K562 (cell line): ENCODE measurements at places on chromosomes 6 and 20.

DNA sequence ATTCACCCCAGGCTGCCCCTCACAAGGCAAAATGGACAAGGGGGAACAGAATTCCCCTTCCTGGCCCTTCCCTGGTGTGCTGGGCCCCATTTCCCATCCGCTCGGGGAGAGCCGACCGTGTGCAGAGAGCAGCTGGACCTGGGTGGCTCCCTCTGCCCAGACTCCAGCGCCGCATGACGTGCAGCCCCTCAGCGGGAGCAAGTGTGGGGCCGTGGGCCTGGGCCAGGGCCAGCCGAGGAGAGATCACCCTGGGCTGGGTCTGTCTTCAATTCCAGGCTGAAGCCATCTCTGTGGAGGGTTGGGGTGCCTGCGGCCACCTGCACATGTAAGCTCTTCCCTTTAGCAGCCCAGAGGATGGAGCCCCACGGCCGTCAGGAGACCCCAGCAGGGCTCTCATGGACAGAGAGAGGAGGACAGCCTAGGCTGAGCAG is 241.8 kb downstream of the TTLL2 start:
- no peak overlapping the region for H3K4me3 ChIP-seq
- DNase-seq: no peak
- H3K36me3 ChIP-seq: no peaks in the 10 kb centered on the region
- H3K27ac ChIP-seq: no peak overlapping the region

DNA sequence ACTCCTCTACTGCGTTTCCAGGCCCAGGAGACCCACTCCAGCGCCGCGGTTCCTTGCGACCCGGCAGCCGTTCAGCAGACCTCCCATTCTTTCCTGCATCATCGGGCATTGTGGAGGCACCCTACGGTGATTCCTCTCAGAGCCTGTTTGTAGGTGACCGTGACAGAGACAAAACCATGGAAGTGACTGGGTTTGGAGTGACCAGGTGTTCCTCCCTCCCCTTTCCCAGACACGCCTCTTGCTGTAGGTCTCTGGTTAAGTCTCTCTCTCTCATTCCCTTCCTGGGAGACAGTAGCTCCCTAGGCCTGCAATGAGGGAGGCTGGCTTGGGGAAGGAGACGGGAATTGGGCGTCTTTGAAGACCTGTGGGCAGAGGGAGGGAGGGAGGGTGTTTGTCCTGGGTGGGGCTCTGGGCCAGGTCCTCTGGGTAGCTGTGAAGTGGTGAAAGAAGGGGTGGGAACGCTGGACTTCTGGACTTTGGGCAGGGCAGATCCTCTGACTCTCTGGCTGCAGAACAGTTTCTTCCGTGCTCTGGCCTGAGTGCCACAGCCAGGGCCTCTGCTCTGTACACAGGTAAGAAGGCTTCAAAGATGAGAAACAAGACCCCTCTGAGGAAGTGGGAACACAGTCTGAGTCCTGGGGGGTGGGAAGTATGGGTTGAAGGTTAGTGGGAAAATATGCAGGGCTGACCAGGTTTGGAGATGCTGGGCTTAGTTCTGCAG is 763 bp downstream of the KLC4 start:
- peaks cover 15% of the 10 kb centered on the region for H3K4me1 ChIP-seq
- peak; percentile 63 for DNase-seq
- H3K27me3 ChIP-seq: no peaks in the 10 kb centered on the region

DNA sequence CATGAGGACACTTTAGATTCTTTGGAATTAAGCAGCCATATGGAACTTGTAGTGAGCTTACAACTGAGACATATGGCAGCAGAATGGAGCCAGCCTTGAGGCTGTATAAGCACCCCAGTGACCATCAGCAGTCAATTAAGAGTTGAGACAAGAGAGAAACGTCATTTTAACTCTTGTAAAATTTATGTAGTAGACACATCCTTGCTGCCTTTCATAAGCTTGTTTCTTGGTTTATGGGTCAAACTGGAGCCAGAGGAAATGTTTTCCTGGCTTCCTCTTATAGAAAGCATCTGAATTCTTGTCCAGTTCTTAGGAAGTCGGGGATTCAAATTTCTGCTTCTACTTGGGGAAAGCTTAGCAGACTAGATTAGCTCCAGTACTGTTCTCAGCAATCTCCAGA is 745.1 kb upstream of the MARCKS start:
- H3K4me3 ChIP-seq: no peak overlapping the region
- no peak overlapping the region for H3K27ac ChIP-seq
- H3K4me1 ChIP-seq: no peaks in the 10 kb centered on the region
- DNase-seq: no peak
- H3K27me3 ChIP-seq: no peaks in the 10 kb centered on the region

DNA sequence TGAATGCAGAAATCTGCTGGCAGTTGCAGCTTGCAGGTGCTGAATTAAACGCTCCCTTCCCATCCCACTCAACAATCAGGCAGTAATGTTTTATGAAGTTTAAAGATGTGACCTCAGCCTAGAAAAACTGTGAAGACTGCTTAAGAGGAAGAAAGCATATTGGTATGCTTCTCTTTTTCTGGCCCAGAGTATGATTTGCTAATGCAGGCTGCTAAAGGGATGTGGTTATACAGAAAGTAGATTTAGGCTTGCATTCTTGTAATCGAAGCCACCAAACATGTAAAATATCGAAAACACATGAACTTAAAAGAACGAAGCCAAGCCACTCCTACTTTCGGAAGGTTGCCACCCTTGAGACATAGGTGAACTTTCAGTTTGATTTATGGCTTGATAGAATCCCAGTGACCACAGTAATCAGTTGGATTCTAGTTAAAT is 40.7 kb downstream of the MAP3K5 start:
- no peak overlapping the region for H3K27ac ChIP-seq
- H3K36me3 ChIP-seq: no peaks in the 10 kb centered on the region; the same call in 2 of the 3 replicates
- no peaks in the 10 kb centered on the region for H3K27me3 ChIP-seq
- no peak for DNase-seq
- H3K4me1 ChIP-seq: peaks cover 46% of the 10 kb centered on the region

GRCh38 chr20:997016-997415 is 5.1 kb downstream of the RSPO4 start:
- no peak for DNase-seq
- H3K27ac ChIP-seq: no peak overlapping the region
- no peaks in the 10 kb centered on the region for H3K4me1 ChIP-seq
- peaks cover 55% of the 10 kb centered on the region for H3K27me3 ChIP-seq

GRCh38 chr20:19176470-19177052 is 35.9 kb upstream of the SLC24A3 start:
- DNase-seq: no peak
- H3K27me3 ChIP-seq: no peaks in the 10 kb centered on the region
- no peaks in the 10 kb centered on the region for H3K4me1 ChIP-seq
- H3K36me3 ChIP-seq: no peaks in the 10 kb centered on the region

DNA sequence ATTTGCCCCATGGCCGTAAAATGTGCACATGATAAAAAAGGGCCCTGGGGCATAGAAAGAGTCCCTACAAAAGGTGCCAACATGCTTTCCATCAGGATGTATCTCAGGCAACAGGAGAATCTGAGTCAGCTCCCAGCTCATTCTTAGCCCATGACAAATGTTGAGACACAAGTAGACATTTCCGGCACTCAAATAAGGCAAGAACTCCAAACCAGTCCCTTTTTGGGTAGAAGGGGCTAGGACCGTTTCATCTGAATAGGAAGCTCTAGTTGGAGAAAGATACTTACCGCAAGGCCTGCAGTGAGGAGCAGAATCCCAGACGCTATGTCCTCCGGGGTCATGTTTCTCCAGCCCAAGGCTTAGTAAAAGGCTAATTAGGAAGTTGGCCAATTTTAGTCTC is 261.0 kb upstream of the RIN2 start:
- no peaks in the 10 kb centered on the region for H3K36me3 ChIP-seq
- H3K27me3 ChIP-seq: no peaks in the 10 kb centered on the region
- no peaks in the 10 kb centered on the region; the same call in 1 of the 2 replicates for H3K4me1 ChIP-seq
- no peak overlapping the region for H3K27ac ChIP-seq
- DNase-seq: no peak
- no peak overlapping the region for H3K4me3 ChIP-seq

DNA sequence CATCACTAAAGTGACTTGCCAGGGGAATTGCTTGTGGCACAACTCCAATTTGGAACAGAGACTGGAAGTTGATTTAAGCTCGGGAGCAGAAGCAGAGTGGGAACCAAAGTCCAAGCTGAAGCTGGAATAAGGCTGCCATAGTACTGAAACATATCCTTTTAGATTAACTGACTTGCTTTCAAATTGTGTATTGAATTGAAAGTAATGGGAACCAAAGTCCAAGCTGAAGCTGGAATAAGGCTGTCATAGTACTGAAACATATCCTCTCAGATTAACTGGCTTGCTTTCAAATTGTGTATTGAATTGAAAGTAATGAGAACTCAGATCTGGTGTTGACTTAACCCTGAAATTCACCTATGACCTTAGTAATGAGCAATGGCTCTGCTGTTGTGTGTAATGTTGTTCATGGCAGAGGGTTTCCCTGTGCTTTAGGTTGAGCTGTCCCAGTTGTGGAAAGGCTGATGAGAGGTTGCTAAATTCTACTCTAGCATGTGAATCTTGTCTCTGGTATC is 40.2 kb downstream of the CENPW start:
- no peaks in the 10 kb centered on the region for H3K36me3 ChIP-seq
- H3K4me3 ChIP-seq: no peak overlapping the region
- H3K27me3 ChIP-seq: no peaks in the 10 kb centered on the region
- DNase-seq: no peak
- no peaks in the 10 kb centered on the region for H3K4me1 ChIP-seq
- no peak overlapping the region for H3K27ac ChIP-seq

GRCh38 chr20:61662968-61663331 is 402.7 kb downstream of the TAF4 start:
- H3K4me1 ChIP-seq: no peaks in the 10 kb centered on the region
- H3K36me3 ChIP-seq: no peaks in the 10 kb centered on the region
- peaks cover 15% of the 10 kb centered on the region; the same call in 1 of the 3 replicates for H3K27me3 ChIP-seq

- peak; percentile 69 for DNase-seq
- peaks cover 10% of the 10 kb centered on the region; the same call in 2 of the 3 replicates for H3K36me3 ChIP-seq
- no peak overlapping the region for H3K4me3 ChIP-seq
- H3K4me1 ChIP-seq: no peaks in the 10 kb centered on the region
- H3K27ac ChIP-seq: peak overlapping the region; percentile 9; the same call in 2 of the 3 replicates
- no peaks in the 10 kb centered on the region for H3K27me3 ChIP-seq
Measured at GRCh38 chr6:135299256-135299655, 118.1 kb downstream of the MYB start.

- no peak overlapping the region for H3K4me3 ChIP-seq
- no peaks in the 10 kb centered on the region for H3K4me1 ChIP-seq
- no peak for DNase-seq
Measured at GRCh38 chr20:35721621-35722020, 20.4 kb downstream of the RBM39 start.

DNA sequence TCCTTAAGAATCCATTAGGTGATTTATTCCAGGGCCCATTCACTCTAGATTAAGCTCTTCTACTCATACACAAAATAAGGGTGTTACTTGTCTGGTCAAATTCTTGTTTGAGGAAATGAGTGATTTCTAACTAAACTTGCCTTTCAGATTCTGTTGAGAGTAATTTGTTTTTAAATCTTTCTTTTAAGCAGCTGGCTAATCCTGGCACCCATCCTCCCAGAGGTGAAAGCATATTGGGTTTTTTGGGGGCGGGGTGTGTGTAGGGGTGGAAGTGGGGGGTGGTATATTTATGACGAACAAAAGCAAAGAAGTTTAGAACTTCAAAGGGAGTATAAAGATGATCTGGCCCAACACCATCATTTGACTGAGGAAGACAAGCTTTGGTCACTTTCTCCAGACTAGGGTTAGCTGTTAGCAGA is 94.7 kb downstream of the RTN4IP1 start:
- H3K4me3 ChIP-seq: no peak overlapping the region
- no peak overlapping the region for H3K27ac ChIP-seq
- no peaks in the 10 kb centered on the region for H3K4me1 ChIP-seq
- no peak for DNase-seq

GRCh38 chr6:129835691-129836090 is 25.4 kb downstream of the TMEM244 start:
- no peaks in the 10 kb centered on the region; the same call in 1 of the 2 replicates for H3K4me1 ChIP-seq
- no peak overlapping the region for H3K4me3 ChIP-seq
- H3K27me3 ChIP-seq: no peaks in the 10 kb centered on the region
- DNase-seq: no peak

GRCh38 chr20:45489083-45489531 is 19.6 kb downstream of the WFDC2 start:
- no peak for DNase-seq
- no peaks in the 10 kb centered on the region for H3K36me3 ChIP-seq

- H3K4me1 ChIP-seq: no peaks in the 10 kb centered on the region
- no peak overlapping the region for H3K4me3 ChIP-seq
- no peaks in the 10 kb centered on the region for H3K27me3 ChIP-seq
- no peak overlapping the region for H3K27ac ChIP-seq
- DNase-seq: no peak
Measured at GRCh38 chr6:14516956-14517355, 399.4 kb downstream of the CD83 start.

GRCh38 chr6:107665382-107665781 is 158.7 kb downstream of the SCML4 start:
- no peak overlapping the region for H3K4me3 ChIP-seq
- H3K36me3 ChIP-seq: no peaks in the 10 kb centered on the region
- peaks cover 60% of the 10 kb centered on the region for H3K27me3 ChIP-seq

DNA sequence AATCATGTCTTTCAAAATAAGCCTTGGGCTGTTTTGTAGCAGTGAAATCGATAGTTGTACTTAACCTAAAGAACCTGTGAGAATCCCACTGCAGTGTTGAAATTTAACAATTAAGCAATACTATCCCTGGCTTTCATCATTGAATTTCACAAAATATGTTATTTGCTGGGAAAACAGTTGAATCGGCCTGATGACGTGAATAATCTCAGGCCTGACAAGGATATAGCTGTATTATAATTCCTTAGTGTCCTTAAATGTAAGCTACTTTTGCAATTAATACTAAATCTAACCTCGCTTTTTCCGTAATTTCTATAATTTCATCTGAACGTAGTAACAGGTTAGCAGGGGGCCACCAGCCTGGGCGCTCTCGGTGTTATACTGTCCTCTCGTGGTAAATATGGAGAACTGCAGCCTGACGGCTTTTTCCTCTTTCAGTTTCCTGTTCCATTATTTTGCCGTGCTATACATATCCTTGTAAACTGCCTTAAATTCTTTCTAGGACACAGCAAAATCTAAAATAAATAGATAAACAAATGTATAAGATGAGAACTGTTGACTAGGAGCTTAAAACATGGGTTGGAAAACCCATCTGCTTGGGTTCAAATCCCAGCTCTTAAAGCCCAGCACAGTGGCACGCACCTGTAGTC is 24.0 kb downstream of the MTFR2 start:
- no peaks in the 10 kb centered on the region for H3K27me3 ChIP-seq
- H3K4me3 ChIP-seq: no peak overlapping the region
- no peak overlapping the region for H3K27ac ChIP-seq
- peaks cover 11% of the 10 kb centered on the region; the same call in 2 of the 3 replicates for H3K36me3 ChIP-seq
- DNase-seq: peak; percentile 75
- peaks cover 20% of the 10 kb centered on the region; the same call in 2 of the 3 replicates for H3K4me1 ChIP-seq

- H3K4me3 ChIP-seq: no peak overlapping the region
- H3K36me3 ChIP-seq: no peaks in the 10 kb centered on the region
- no peak for DNase-seq
- H3K27ac ChIP-seq: no peak overlapping the region
- H3K4me1 ChIP-seq: no peaks in the 10 kb centered on the region
- H3K27me3 ChIP-seq: peaks cover 11% of the 10 kb centered on the region
Measured at GRCh38 chr20:51926670-51927305, 124.5 kb upstream of the SALL4 start.

GRCh38 chr20:51043811-51044210 is 20.9 kb upstream of the KCNG1 start:
- no peak overlapping the region for H3K27ac ChIP-seq
- no peaks in the 10 kb centered on the region for H3K36me3 ChIP-seq
- H3K4me3 ChIP-seq: no peak overlapping the region
- H3K27me3 ChIP-seq: peaks cover 39% of the 10 kb centered on the region
- no peak for DNase-seq
- no peaks in the 10 kb centered on the region for H3K4me1 ChIP-seq
